ENCODE measurements at places on chromosomes 4 and X. TPM values are rescaled to one million over a fixed set of nuclear protein-coding genes. Genes with fewer than 3 reads are reported as not detected.

DNA sequence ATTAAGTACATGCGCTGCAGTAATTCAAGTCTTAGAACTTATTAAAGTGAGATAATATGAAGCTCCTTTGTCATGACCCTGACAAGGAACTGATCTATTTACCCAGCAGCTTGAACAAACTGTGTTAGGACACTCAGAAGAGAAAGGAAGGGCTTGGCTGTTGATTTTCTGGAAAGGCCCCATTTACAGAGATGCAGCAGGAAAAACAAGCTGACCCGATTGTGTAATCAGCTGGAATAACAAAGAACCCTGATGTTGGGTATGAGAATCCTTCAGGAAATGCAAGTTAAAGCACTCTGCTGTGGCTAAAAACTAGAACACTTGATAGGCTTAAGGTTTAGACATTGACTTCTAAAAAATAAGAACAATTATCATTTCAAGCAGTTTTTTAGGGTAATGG lies 64.8 kb downstream of the TBC1D9 start:
- DNase-seq, result no peak

DNA sequence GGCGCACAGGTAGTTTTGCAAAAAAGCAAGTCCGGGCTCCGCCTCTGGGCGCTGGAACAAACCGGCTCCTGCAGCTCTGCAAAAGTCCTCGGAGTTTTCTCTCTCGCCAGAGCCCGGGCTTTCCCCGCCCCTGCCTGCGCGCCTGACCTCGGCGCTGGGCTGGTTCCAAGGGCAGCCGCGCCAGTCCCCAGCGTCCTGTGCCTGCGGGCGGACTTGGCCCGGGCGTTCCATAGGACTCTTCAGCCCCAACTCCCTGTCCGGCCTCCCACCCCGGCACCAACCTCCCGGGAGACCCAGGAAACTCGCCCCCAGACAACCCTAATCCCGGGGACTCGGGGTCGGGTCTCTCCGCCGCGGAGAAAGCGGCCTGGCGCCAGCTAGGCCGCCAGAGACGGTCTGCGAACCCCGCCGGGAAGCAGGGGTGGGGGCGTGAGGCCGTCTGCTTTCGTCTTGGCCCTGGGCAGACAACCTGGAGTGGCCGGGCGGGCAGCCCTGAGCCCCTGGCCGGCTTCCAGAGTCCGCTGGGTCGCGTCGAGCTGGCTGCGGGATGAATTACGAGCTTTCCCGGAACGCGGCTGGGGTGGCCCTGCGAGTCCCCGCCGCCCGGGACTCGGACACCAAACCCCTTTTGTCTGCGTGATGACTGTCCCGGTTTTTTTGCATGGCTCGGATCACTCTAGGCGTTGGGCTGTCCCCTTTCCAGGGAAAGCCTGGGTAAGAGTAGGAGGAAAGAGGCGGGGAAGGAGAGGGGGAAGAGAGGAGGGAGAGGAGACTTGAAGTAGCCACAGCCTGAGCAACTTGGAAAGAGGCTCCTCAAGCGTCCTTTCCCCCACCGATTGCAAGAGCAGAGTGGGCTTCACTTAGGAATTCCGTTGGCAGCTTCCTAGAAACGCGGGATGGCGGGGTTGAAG lies 916 bp downstream of the MXRA5 start:
- DNase-seq, result no peak

TRAM1L1 gene
- 21.9 TPM for polyA plus RNA-seq

CHRNA9 gene
- 0.80 TPM for polyA plus RNA-seq

All from right renal pelvis (tissue), 4 donors.